Cortex of kidney (tissue), 1 donor: ENCODE measurements at places on chromosomes 11 and 22.

- no peak for DNase-seq
Measured at GRCh38 chr11:130737866-130738431, 178.3 kb downstream of the SNX19 start.

DNA sequence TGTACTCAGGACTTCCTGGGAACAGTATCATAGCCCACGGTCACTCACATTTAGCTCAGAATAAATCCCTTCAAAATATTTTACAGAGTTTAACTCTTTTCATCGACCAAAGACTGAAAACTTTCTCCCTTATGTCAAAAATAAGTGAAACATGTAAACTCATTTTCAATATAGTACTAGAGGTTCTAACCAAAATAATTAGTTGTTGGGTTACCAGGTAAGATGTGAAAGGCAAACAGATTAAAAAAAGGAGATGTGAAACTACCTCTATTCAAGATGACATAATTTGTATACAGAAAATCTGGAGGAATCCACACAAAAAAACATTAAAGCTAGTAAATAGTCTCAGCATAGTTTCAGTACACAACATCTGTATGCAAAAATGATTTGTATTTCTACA is 20.3 kb downstream of the XKR3 start:
- DNase-seq: no peak

DNA sequence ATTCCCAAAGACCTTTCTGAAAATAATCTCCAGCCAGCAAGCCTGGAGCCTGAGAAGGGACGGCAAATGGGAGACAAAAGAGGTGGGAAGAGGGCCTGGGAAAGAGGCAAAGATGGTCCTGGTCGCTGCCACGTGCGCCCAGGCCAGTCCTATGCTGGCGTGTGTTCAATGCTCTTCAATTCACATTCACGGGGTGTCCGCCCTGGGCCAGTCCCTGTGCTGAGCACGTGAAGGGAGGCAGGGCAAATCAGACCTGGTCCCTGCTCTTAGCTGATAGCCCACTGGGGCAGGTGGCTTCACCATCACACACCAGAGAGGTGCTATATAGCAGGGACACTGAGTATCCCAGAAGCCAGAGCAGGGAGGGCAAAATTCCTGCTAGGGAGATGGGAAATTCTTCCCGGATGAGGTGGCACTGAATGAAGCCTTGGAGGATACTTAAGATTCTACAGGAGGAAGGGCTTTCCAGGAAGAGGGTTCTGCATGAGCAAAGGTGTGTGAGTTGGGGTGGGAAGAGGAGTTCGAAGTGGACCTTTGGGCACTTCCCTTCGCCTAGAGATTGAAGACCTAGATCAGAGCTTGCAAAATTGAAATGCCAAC is 148.2 kb downstream of the CHST1 start:
- no peak for DNase-seq

- DNase-seq: no peak
Measured at GRCh38 chr11:31106326-31106725, 263.2 kb downstream of the DCDC1 start.

- no peak for DNase-seq
Measured at GRCh38 chr22:23244690-23245044, 64.4 kb downstream of the BCR start.

DNA sequence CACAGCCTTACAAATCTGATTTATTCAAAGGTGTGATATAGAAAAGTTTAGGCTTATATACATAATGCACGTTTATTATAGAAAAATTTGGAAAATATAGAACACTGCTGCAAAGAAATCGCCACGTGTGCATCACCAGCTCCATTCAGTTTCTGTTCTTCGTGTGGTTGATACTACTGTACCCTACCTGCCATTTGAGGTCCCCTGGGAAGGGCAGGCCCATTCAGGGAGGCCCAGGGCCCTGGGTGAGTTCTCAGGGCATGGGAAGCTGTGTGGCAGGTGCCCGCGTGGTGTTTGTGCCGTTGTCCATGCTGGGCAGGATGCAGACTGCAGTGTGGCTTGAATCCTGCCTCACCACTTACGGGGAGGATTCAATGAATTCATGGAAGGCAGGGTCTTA is 60.8 kb downstream of the TBC1D22A start:
- no peak for DNase-seq

GRCh38 chr11:16148301-16148931 is 207.9 kb downstream of the SOX6 start:
- no peak for DNase-seq

- DNase-seq: no peak
Measured at GRCh38 chr11:70322666-70323065, 52.2 kb downstream of the PPFIA1 start.
